ENCODE measurements at places on chromosomes 2 and 18.

- DNase-seq: no peak
Observed at GRCh38 chr18:48723837-48724236, 185.0 kb downstream of the CTIF start.

DNA sequence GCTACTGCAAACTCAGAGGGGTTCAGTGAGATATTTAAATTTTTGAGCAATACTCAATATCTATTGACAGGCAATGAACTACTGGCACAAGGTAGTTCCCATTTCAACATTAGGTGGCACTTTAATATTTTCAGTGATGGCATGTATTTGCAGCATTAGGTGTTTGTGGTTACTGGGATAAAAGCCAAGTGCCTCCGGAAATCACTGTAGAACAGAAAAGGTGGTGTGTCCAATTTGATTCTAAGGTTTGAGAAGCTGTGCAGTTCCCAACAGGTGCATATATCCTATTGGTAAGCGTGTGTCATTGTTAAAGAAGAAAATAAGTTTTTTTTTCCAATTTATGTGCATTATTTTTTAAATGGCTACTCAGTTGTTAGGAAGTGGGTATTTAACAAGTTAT, 41.3 kb downstream of the NABP1 start:
- DNase-seq: no peak

DNA sequence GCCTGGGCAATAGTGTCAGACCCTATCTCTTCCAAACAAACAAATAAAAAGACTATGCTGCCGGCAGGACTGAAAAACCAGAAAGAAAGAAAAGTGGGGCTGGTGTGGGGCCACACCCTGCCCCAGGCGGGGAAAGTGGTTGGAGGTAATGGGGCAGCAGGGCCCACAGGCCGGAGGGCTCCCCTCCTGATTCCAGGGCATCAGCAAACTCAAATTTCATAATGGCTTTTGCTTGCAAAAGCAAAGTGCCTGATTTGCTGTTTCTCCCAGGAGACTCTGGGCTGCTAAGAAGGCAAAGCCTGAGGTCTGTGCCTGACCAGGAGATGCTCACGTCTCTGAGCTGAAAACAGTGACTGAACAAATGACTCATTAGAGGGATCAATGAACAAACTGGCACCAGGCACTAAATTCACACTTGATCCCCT, 121.9 kb downstream of the HDAC4 start:
- no peak for DNase-seq

DNA sequence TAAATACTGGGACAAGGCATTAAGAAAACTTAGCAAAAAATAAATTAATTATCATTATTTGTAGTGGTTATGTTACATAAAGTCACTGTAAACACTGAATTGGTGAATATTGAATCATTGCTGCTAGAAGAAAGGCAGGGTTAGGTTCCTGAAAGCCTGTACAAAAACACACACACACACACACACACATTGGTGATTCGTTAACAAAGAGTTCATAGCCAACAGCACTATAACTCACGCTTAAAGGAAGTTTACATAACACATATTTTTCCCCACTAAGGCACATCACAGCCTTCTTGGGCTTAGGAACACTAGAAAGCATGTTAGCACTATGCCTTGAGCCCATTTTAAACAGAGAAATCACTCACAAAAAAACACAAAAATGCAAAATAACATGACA, 690.0 kb upstream of the PIK3C3 start:
- no peak for DNase-seq

DNA sequence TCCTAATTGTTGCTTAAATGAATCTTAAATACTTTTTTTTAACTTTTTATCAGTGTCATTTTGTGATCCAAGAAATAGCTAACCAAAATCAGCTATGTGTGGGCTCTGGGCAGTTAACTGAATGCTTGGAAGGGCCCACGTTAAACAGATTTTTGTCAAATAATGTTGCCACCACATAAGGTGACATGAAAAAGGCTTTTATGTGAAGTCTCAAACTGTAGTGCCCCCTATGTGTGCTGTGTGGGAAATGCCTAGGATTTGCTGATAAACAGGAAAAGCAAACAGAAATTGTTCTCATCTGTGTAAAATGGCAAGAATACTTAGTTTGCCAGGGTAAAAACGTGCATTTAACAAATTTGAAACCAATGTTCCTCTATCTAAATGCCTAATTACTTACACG, 242.2 kb downstream of the ZNF516 start:
- DNase-seq: no peak

- DNase-seq: no peak
Observed at GRCh38 chr2:98846041-98846440, 90.0 kb downstream of the CRACDL start.

DNA sequence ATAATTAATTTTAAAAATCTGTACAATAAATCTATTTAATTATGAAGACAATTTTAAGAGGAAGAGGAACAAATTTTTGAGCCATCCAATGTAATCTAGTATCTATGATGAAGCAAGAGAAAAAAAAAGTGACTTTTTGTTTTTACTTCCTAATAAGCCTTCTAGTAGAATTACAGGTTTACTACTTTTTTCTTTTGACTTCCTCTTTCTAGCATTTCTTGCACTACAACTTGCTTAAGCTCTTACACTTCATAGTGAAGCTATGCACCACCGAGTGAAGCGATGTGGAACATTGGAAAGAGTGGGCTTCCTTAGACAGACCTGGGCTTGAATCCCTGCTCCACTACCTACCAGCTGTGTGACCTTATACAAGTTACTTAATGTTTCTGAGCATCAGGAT, 2.1 kb downstream of the SERPINB2 start:
- DNase-seq: no peak

GRCh38 chr2:209688385-209688784, 83.2 kb upstream of the UNC80 start:
- no peak for DNase-seq

DNA sequence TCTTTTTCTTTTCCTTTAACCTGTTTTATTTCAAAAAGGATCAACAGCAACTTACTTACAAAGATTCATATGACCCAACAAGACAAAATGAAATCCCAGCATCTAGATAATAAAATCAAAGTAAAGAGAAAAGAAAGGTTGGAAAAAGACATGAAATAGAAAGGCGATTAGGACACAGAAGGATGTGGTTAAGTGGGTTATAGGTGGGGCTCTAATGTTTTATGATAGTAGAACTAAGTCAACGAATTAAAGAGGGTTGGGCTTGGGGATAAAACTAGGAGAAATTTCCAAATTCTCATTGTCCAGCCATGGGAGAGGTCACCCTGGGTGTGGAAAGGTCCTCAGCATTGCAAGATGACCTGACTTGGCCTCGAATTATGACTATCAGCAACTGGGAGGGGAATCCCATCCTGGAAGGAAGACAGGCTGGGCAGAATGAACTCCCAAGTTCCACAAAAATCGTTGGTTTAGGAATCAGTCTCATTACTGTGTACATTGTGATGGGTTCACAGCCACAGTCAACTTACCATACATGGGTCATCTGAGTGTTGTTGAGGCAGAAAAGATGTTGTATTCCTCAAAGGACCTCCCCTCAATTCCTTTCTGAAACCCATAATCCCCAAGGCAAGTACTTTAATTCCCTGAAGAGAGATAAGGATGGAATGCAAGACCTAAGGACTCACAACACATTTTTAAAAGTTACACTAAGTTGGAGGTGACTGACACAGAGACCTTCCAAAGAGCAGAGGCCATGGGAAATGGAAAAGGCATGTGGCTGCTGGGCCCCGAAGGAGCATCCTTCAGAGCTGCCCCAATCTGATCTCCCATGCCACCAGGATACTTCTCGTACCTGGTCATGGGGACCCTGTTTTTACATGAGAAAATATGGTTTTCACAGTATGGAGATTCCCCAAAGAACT, 167.6 kb downstream of the UXS1 start:
- DNase-seq: no peak

GRCh38 chr2:73266061-73266901, 18.0 kb downstream of the FBXO41 start:
- DNase-seq: no peak

DNA sequence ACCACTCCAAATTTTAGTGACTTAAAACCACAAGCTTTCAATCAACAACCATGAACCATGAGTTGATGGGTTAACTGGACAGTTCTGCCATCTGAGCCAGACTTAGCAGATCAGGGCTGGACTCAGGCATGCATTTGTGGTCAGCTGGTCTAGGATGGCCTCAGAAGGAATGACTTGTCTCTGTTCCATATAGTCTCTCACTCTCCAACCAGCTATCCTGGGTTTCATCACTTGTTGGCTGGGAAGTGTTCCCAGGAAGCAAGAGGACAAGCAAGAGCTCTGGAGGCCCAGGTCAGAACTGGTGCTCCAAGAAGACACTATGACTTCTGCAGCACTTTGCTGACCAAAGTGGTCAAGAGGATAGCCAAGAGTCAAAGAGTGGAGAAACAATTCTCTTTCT, 17.5 kb upstream of the MAP3K20 start:
- DNase-seq: no peak

DNA sequence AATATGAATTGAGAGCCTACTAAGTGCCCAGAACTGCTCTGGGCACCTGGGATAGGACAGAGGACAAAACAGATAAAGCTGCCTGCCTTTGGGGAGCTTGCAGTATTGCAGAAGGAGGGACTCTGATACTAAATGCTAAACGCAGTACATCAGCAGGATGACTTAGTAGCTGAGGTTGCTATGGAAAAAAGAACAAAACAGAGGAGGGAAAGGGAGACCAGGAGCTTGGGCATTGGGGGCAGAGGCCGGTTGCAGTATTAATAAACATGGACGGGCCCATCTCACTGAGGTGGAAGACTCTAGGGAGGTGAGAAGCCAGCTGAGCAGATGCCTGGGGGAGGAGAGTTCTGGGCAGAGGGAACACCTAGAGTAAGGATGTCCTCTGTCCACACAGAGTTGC, 66.1 kb upstream of the SP3 start:
- DNase-seq: no peak

DNA sequence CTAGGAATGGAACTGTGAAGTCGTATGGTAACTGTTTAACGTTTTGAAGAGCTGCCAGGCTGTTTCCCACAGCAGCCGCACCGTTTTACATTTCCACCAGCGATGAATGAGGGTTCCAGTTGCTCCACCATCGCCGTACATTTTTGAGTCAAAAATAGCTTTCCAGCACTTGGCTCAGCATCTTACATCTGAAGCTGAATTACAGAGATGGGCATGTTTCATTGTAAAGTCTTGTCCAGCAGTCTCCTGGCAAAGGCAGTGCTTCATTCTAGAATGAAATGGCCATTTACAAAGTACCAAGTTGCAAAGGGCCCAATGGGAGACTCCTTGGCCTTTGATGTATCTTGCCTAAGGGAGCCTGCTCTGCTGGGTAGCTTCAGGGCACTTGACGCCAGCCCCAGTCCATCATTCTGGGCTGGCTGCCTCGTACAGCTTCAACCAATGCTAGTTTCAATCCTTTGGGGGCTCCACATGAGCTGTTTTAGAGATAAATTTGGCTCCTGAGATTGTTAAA, 45.1 kb downstream of the ATIC start:
- DNase-seq: peak; percentile 24

GRCh38 chr2:59490994-59491393, 1062.5 kb downstream of the BCL11A start:
- no peak for DNase-seq

DNA sequence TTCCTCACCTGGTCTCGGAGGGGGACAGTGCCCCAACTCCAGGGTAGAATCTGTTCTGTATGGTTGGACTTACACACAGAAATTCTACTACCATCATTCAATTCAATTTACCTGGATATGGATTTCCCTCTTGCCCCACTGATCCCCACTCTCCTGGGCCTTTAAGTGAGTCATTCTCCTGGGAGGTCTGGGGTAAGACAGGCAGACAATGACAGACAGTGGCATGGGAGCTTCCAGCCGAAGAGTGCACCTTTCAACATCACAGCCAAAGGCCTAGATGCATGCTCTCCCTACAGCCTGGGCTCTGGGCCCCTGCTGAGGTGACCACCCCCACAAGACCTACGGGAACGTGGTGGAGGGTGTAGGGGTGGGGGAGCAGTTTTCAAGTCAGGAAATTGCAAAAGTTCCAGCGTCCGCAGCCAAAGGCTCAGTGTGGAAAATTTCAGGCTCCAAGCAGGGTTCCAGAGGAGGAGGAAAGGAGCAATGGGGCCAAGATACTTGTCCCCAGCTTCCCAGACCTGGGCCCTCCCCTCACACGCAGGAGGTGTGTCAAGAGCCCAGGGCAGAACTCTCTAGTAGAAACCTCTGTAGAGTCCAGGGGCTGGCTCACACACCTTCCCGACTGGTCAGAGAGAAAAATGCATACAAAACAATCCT, 296.4 kb downstream of the CYP26B1 start:
- no peak for DNase-seq

DNA sequence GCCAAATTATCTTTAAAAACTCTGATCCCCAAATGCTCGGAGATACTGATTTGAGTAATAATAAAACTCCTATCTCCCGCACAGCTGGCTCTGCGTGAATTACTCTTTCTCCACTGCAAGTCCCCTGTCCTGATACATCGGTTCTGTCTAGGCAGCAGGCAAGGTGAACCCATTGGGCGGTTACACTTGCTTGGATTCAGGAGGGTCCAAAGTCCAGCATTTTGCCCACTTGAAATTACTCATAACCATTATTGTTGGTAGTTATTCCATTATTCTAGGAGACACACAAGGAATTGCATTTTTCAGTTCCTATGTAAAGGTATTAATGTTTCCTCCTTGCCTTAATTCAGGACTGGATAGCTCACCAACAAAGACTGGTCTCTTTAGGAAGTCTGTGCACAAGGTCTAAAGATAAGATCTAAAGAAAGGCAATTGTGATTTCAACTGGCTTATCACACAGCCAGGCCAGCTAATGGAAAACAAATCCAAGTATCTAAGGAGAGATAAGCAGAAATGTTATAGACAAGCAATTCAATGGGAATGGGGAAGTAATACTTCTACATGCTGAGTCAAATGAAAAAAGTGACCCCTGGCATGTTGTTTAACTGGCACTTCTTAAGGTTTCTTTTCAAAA, 23.2 kb upstream of the NPC1 start:
- no peak for DNase-seq

GRCh38 chr2:156445296-156446220, 9.4 kb downstream of the GPD2 start:
- DNase-seq: no peak

GRCh38 chr2:206918263-206918662, 21.1 kb upstream of the CPO start:
- DNase-seq: no peak

- DNase-seq: no peak
Observed at GRCh38 chr2:95300450-95300849, 3.3 kb downstream of the KCNIP3 start.

DNA sequence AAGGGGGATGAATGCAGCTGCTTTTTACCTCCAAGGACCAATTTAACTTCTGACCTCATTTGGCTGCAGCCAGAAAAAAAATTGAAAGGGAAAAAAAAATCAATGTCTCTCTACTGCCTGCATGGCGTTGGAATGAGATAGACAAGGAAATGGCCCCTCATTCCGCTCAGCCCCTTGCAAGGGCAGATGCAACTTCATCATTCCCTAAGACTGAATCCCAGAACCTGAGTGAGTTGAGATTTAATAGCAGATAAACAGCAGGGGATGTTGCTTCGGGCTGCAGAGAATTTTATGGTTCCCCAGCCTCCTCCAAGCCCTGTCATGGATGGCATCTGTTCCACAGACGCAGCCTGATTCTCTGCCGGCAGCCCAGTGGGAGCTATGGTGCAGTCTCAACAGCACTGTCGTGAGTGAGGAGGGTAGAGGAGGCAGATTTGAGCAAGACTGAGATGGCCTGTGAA, 49.0 kb downstream of the CAPN13 start:
- DNase-seq: no peak

GRCh38 chr2:3132466-3132865, 245.2 kb downstream of the EIPR1 start:
- DNase-seq: no peak

GRCh38 chr2:191050640-191050987, 36.6 kb upstream of the STAT1 start:
- no peak for DNase-seq

GRCh38 chr2:142598846-142599245, 278.6 kb upstream of the KYNU start:
- no peak for DNase-seq

GRCh38 chr2:157764386-157764785, 111.7 kb downstream of the ACVR1 start:
- DNase-seq: no peak
